ENCODE measurements at places on chromosomes 1 and 21. TPM values are rescaled to one million over a fixed set of nuclear protein-coding genes. Genes with fewer than 3 reads are reported as not detected.
A peak's percentile ranks its signal among the peaks of the same experiment; 100 is the strongest.

GRCh38 chr1:29648026-29648425 lies 411.7 kb downstream of the PTPRU start:
- no peak for DNase-seq

DNA sequence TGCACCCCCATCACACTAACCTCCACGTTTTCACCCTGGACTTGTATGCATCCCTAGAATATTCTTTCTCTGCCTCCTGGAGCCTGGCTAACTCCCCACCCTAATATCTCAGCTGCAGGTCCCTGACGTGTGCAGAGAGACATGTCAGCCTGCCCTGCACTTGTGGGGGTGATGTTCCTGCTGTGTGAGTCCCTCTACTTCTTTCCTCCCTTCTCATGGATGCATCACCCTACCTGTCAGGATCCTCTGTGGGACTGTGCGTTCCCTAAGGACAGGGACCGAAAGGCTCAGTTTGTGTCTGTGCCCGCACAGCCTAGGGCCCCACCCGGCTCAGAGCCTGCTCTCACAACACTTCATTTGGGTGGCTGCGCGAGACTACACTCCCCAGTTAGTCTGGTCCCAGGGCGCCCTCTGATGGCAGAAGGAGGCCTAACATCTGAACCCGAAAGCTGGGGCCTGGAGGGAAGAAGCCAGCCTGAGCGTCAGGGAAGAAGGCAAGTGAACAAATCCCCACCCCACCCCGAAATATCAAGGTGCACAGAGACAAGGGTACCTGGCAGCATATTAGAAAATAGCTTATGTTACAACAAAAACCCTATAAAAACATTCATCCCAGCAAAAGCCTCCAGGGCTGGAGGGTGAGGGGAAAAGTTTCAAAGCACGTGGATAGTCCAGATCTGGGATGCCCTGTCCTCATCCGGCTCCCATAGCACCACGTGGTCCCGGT lies 3.7 kb downstream of the CD52 start:
- peak; percentile 91 for DNase-seq

The LCE1F gene
- total RNA-seq: not detected

- DNase-seq: peak; percentile 45
These were observed 73.1 kb upstream of the GJB5 start for GRCh38 chr1:34681480-34682451.

The LCE2C gene
- total RNA-seq: not detected

- DNase-seq: no peak
These were observed 5.3 kb downstream of the GPR37L1 start for GRCh38 chr1:202127836-202128622.

- no peak for DNase-seq
These were observed 16.2 kb downstream of the NT5C1A start for GRCh38 chr1:39655578-39656268.

The FMOD gene
- total RNA-seq: 12.1 TPM

- no peak for DNase-seq
These were observed 150.6 kb upstream of the KCTD3 start for GRCh38 chr1:215416497-215416896.

The C1orf185 gene
- not detected for total RNA-seq

The BSND gene
- total RNA-seq: not detected

The CYP4Z1 gene
- total RNA-seq: not detected

The BARHL2 gene
- total RNA-seq: not detected
